Stimulated activated naive CD4-positive, alpha-beta T cell (primary cell): ENCODE measurements at places on chromosomes 7 and 10.

- no peak for DNase-seq
Observed at GRCh38 chr7:18064242-18064838, 36.7 kb upstream of the PRPS1L1 start.

GRCh38 chr10:22805304-22805703 is 90.9 kb upstream of the PIP4K2A start:
- DNase-seq = no peak

DNA sequence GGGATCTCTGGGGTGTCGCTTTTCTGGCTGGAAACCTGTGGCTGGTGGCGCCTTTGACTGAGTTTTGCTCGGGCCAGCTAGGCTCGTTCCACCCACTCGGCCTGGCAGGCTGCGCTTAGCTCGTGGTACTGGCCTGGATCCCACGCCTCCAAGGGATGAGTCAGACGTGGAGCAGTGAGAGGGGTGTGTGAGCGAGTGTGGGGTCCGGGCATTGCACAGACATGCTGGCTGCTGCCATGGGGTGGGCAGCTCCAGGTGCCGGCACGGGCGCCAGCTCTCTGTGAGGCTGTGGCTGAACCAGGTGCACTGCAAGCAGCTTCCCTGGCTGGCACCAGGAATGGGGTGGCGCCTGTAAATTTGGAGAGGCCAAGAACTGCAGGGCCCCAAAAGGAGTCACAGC is 63.1 kb upstream of the CACNA2D1 start:
- no peak for DNase-seq

DNA sequence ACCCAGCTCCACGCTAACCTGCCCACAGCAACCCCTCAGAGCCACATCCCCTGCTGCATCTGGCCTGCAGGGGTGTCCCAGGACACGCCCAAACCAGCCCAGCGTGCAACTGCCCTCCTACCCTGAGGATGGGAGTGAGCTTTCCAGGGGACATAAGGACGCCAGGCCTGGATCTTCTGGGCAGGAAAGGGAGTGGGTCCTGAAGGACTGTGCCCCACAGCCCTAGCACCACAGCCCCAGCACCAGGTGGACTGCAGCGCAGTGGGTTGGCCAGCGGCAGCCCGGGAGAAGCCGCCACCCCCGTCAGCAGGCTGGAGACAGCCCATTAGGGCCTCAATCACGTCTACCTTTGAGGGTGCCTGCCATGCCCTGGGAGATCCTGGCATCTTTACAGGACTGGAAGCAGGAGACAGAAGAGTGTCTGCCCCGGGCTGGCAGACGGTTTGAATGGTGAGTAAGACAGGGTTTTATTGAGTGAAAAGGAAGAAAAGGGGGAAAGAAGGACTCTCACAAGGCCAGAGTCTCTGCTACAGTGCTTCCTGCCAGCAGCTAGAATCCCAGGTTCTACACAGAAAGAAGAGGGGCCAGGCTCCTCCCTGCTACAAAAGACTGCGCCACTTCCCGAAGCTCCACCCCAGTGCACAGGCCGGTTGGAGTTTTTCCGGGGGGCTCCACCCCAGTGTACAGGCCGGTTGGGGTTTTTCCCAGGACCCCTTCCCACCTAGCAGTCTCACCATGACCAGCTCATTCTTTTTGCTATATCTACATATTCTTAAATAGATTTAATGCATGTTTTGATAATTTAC is 69.8 kb upstream of the KCTD7 start:
- DNase-seq = no peak

DNA sequence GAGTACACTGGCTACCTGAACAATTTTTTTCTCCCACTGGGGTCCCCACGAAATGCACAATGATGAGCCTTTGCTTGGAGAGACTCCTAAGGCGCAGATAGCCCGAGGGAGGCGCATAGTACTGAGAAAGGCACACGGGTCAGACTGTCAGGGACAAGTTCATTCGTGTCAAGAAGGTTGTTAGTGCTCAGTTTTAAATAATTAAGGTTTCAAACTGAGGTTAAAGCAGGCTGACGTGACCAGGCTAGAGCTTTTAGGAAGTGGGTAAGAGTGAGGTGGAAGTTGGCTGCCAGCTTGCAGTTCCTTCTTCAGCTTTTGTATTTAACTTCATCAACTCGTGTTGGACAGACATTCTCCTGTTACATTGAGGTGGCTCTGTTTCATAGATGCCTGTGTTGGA is 31.6 kb downstream of the RBM33 start:
- DNase-seq = no peak

DNA sequence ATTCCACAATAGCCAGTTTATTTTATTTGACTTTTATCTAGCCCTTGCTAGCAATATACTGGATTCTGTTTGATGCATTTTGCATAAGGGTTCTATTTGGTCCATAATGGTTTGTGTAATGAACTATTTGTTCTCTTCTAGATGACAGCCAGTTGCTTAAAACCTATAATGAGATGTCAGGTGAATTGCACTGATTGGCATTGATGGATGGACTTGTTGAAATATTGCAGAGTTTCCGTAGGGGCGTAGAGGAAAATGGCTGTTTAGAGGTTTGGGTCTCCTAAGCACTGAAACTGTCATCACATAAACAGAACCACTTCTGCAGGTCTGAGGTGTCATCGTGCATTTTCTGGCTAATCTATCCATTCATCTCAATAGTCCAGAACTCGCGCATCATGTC is 124.9 kb upstream of the HDAC9 start:
- no peak for DNase-seq

DNA sequence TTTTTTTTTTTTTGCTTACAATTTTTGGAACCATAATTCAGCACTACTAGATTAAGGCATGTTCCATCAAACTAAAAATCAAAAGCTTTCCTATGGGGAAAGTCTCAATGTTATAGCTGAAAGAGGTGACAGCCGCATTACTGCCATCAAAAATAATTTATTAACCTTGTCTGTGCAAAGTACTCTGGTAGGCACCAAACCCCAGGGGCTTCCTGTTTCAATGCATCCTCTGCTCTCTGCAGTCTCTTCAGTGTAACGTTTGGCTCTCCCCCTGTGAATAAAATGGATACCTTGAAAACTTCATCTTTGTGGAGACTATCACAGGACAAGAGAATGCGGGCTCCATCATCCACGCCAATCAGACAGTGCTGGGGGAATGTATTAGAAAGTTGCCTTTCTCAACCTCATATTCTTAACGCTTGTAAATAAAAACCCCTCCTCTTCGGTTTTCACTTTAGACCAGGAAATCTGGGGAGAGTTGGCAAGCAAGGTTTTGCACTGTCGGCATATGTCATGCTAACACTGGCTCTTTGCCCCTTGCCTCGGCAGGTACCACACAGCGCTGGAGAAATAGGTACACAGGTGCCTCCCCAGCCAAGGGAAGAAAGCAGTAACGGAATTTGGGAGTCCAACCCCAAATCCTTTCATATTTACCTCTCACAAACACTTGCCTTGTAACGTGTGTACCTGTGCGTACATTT is 1.6 kb upstream of the NRG3 start:
- DNase-seq = no peak
